HCT116 (cell line): ENCODE measurements at places on chromosomes 16 and 17. TPM values are rescaled to one million over a fixed set of nuclear protein-coding genes. Genes with fewer than 3 reads are reported as not detected.

The SLC5A10 gene
- not detected for total RNA-seq

The PRCD gene
- not detected for total RNA-seq

The OVCA2 gene
- total RNA-seq = 27.3 TPM

The MMP2 gene
- 1.5 TPM for total RNA-seq

The NDUFB10 gene
- 273 TPM for total RNA-seq

The TPPP3 gene
- total RNA-seq = 1.2 TPM

The AANAT gene
- not detected for total RNA-seq

The TPSG1 gene
- not detected for total RNA-seq

The KRTAP3-2 gene
- not detected for total RNA-seq

The SEZ6L2 gene
- total RNA-seq = 49.3 TPM

The AMFR gene
- total RNA-seq = 66.3 TPM

The IRF8 gene
- total RNA-seq = 0.61 TPM

The ZSCAN10 gene
- total RNA-seq = 0.76 TPM

The SPEM1 gene
- total RNA-seq = 0.32 TPM

The UMOD gene
- total RNA-seq = not detected

The ACSM3 gene
- total RNA-seq = 15.0 TPM

The C1QTNF1 gene
- 4.0 TPM for total RNA-seq

The SGF29 gene
- total RNA-seq = 19.7 TPM
